OCI-M1 (cell line): ENCODE measurements at places on chromosomes 16 and 17.

GRCh38 chr16:67750466-67750865, 31.4 kb upstream of the GFOD2 start:
- DNase-seq, result no peak

DNA sequence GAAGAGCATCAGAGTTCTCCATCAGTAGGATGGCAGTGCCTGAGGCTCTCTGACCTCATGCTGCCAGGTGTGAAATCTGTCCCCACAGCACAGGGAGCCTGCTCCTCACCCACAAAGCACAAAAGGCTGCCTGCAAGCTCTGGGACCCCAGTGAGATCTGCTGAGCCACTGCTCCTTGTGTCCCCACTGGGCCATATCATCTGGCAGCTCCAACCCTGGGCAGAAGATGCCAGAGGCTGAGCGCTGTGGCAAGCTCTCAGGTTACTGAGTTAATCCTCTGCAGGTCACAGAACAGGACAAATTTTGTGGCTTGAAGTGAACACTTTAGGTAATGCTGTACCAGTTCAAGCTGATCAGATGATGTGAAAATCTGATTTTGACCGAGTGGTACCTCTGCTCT, 26.7 kb upstream of the ERN1 start:
- DNase-seq, result no peak

GRCh38 chr16:64962786-64963185, 159.1 kb downstream of the CDH11 start:
- no peak for DNase-seq

- DNase-seq, result no peak
Measured at GRCh38 chr17:41818024-41818423, 5.2 kb downstream of the FKBP10 start.

GRCh38 chr16:50862818-50863643, 121.1 kb downstream of the CYLD start:
- DNase-seq, result no peak

GRCh38 chr17:57539529-57540301, 205.4 kb downstream of the CCDC182 start:
- DNase-seq, result no peak

GRCh38 chr17:8289103-8289397, 580 bp downstream of the RANGRF start:
- DNase-seq, result no peak

DNA sequence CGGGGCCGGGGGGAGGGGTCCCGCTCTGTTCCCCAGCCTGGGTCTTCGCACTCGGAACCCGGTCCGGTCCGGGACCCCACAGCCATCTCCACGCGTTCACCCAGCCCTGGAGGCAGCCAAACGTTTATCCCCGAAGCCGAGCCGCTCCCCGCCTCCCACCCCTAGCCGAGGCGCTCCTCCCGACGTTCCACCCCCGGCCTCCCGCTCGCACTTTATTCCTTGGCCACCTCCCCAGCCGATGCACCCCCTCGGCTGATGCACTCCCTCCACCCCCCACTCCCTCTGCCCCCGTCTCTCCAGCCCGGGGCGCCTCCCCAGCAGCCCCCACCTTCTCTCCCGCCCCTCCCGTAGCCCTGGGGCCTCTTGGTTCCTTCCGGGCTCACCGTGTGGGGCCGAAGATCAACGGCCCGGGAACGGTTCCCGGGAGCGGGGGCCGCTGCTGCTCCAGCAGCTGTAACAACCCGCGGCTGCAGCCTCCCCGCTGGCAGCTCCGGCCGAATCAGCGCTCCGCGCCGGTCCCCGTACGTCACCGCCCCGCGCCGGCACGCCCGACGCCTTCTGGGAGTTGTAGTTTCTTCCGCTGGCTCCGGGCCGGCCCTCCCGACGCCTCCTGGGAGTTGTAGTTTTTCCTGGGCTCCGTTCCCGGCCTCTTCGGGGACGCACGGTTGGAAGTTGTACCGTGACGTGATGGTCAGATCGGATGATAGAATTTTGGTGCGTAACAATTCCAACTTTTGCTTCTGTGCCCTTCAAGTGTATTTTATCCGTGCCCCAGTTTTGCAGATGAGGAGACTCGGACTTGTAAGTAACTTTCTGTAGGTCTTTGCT, at the start of the genes LRRC3C and ORMDL3:
Gene LRRC3C, plus strand, starts transcription at position 632 of the 828 bp plus-strand sequence. CDS start 13,792 bp downstream, outside the sequence.
Gene ORMDL3, minus strand, starts transcription at position 501 of the 828 bp plus-strand sequence. CDS start 3,398 bp downstream, outside the sequence.
- DNase-seq, result peak; percentile 95

GRCh38 chr16:13645601-13646245, 274.2 kb upstream of the ERCC4 start:
- DNase-seq, result no peak

DNA sequence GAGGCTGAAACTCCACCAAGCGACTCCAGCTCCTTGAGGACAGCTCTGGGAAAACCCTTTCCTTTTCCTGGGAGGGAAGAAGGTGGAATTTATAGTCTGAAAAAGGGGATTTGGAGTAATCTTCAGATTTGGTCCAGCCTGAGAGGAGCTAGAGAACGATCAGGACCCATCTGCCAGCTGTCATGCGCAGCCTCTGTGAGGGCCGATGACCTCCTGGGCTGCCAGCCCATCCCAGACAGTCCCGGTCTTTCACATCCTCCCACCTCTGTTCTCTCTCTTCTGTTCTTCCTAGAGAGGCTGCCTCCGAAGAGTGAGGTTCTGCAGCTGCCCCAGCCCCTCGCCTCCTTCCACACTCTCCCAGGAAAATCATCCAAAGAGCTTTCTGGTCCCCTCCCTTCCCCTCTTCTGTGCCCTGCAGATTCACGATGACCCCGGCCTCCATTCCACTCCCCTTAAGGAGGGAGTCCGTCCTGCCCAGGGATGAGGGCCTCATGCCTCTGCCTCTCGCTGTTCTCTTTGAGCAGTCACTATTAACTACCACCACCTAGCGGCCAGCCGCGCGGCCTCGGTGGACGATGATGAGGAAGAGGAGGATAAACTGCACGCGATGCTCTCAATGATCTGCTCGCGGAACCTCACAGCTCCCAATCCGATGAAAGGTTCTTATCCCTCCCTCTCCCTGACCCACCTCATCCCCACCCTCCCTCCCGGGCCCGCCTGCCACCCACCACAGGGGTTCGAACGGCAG, 29.6 kb downstream of the SGSM2 start:
- DNase-seq, result no peak

GRCh38 chr17:50631908-50632571, 2.6 kb upstream of the ABCC3 start:
- DNase-seq, result no peak

GRCh38 chr17:164303-165235, 16.9 kb downstream of the DOC2B start:
- peak; percentile 16 for DNase-seq

GRCh38 chr16:65697065-65697464, 575.2 kb upstream of the CDH11 start:
- no peak for DNase-seq

GRCh38 chr16:65737831-65738230, 616.0 kb upstream of the CDH11 start:
- no peak for DNase-seq

DNA sequence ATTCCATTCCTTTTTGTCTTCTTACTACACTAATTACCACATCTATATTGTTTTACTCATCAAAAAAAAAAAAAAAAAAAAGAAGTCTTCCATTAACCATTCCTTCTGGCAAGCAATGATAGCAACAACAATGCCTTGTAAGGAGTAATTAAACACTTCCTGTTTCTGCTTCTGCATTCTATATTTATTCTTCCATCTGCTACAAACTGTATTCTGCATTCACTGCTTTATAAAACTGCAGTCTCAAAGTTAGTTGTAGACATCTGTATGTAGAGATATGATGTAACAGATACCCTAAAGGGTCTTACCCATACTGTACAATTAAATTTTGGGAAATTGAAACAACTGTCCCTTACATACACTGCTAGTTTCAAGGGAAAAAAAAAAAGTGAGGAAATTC, 28.7 kb upstream of the ABCA6 start:
- peak; percentile 86 for DNase-seq

DNA sequence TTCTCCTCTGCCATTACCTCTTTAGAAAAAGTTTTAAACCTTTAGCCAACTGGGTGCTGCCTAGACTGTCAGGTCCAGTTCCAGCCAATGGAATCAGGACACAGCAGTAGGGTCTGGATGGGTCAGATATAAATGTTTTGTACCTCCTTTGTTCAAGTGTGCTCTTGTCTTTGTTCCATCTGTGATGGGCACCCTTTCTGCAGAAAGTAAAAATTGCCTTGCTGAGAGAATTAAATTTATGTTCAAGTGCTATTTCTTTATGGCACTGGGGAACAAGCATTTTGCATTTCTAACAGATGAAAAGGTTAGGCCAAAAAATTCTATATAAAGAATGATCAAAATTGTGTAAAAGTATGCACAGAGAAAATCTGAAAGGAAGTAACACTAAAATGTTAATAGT, 5.2 kb upstream of the HP start:
- DNase-seq, result no peak

DNA sequence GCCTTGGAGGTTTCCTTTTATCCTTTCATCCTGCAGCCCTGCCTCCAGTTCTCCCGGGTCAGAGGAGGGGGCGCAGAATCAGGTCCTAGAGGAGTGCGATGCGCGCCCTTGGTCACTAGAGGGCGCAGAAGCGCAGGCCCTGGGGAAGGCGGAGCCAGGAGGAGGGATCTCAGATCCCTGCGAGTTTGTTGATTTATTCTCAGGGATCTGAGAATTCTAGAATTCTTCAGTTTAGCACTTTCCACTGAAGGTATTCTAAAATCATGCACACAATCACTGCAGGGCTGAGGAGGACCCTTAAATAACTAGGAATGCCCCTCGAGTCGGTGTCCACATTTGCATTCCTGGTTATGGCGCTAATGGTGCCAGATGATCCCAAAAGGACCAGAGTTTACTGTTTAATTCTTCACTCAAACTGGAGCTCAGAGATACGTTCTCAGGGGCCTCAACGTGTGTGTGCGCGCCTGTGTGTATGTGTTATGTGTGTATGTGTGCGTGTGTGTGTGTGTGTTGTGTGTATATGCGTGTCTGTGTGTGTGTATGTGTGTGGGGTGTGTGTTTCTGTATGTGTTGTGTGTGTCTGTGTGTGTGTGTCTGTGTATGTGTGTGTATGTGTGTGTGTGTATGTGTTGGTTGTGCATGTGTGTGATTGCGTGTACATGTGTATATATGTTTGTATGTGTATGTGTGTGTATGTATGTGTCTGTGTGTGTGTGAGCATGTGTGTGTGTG, 6.9 kb upstream of the ELAC2 start:
- DNase-seq, result peak; percentile 77

DNA sequence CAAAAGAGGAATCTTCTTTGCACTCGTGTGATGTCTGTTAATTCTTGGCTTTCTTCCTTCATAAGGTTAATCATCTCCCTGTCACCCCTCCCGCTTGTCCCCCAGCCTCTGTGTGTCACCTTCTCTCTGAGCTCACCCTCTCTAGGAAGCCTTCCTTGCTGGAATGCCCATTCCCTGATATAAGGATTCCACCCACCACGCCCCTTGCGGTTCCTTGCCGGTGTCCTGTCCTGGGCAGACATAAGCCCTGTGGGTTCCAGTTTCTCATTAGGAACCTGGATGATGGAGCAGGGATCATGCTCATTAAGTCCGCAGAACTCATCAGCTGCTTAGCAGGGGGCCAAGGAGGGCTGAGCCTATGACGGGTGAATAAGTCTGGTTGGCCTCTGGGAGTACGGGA, 559.3 kb downstream of the MAF start:
- no peak for DNase-seq

DNA sequence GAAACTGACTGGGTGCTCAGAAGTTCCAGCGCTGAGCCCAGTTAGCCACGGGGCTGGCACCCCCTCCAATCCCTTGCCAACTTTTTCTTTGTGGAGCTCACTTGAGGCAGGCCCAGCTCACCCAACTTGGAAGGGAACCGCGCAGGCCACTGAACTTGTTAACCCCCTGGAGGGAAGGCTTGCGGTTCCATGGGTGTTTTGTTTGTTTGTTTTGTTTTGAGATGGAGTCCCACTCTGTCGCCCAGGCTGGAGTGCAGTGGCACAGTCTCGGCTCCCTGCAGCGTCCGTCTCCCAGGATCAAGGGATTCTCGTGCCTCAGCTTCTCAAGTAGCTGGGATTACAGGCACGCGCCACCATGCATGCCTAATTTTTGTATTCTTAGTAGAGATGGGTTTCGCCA, 34.1 kb upstream of the NDRG4 start:
- no peak for DNase-seq

GRCh38 chr17:60493847-60494321, 32.2 kb downstream of the APPBP2 start:
- DNase-seq, result no peak

GRCh38 chr17:68822719-68823289, 132.4 kb downstream of the ABCA8 start:
- no peak for DNase-seq

DNA sequence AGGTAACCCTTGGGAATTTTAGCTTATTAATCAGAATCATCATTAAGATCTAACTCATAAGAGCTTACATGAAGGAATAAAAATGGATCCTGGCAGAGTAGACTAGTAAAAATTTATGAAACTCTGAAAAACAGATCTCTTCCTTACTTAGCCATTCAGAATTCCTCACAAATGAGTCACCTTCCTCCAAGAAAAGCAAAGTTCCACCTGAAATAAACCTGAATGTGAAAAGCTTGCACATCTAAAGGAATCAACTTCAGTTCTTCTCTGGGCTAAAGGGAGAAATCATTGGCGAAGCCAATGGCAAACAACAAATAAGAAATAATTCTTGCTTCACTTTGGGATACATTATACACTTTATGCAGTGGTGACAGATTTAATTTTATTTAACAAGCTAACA, 22.7 kb downstream of the MYO1D start:
- DNase-seq, result no peak

DNA sequence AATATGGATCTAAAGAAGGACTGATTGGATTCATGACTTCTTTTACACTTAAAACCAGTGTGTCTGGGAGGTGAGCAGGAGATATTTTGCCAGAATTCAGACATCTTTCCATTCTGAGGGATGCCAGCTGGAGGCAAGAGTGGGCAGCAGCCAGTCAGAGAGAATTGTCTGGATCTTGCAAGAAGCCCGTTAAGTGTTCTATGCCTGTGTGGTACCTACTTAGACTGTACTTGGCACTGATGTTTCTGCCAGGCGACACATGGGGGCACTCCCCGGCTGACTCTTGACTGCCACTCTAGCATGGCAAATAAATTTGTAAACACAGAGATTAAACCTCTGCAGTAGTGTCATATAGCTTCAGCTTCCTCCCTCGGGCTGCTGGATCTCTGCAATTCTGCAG, 247.7 kb downstream of the UTP18 start:
- no peak for DNase-seq

- no peak for DNase-seq
Measured at GRCh38 chr16:81553080-81553813, 108.6 kb downstream of the CMIP start.

GRCh38 chr17:3510090-3510489, 34.3 kb downstream of the ASPA start:
- DNase-seq, result no peak

GRCh38 chr17:73474370-73474988, 162.7 kb upstream of the CDC42EP4 start:
- DNase-seq, result peak; percentile 99

- DNase-seq, result no peak
Measured at GRCh38 chr16:4178468-4179010, 62.3 kb upstream of the ADCY9 start.
